ENCODE measurements at places on chromosomes 3 and 15.

DNA sequence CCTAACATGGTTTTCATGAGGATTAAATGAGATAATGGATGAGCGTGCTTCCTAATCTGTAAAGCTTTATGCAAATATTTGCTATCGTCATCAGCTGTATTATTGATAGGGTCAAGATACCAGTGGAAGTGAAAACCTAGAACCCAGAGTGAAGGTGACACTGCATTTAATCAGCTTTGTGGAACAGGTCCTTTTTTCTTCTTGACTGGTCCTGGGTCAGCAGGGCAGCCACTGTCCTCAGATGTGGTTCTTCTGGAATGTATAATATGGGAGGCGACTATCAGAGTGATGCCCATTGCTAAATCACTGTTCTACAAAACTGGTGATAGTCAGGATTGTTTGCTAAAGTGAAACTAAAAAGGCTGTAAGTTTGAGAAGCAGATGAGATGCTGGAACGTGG lies 41.4 kb downstream of the SORD start:
- DNase-seq = no peak

GRCh38 chr3:44954962-44955361 lies 21.0 kb downstream of the ZDHHC3 start:
- DNase-seq = no peak

DNA sequence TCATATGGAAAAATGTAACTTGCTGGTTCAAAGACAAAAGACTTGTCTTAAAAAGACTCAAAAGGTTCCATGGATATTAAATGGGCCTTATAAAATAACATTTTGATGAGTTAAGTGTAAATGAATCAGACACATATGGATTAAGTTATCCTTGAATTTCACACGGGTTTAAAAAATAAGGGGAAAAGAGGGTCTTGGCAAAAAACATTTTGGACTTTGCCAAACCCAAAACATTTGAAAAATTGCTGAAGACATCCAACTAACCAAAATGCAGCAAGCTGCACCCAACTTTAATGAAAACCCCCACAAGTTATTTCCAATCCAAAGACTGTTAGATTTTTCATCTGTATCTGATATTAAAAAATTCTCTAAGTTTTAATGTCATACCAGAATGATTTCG lies 200.7 kb downstream of the MEIS2 start:
- no peak for DNase-seq

DNA sequence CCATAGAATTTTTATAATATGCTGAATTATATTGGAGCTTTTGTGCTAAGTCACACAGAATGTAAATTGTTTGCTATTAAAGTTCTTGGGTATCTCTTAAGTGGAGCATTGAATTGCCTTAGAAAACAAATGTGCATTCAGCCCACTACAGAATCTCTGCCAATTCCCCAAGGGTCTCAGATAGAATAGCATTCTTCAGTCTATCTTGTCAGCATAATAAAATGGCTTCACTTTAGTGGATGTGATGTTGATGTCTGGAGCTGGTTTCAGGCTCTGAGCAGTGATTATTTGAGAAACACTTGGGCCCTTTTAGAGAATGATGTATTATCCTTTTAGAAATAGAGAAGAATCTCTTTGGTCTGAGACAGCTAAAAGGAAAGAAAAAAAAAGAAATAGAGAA lies 45.2 kb downstream of the LRCH3 start:
- DNase-seq = no peak

DNA sequence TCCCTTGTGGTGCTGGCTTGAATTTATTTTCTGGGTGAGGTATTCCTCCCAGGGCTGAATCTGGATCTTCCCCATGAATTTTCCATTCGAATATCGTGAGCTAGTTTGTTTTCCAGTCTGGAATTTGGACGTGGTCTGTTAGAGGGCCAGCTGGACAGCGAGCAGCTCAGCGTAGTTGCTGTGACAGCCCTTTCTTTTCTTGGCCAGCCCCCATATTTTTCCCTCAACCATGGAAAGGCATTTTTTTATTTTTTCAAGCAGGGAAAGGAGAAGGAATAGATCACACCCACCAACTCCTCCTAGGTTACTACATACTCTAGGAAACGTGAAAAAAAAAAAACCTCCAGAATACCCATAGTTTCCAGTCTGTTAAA lies 152.0 kb downstream of the KLHL25 start:
- DNase-seq = peak; percentile 61

GRCh38 chr3:193883551-193883950 lies 252.4 kb upstream of the HES1 start:
- DNase-seq = no peak

GRCh38 chr3:183913580-183913920 lies 28.9 kb upstream of the PARL start:
- no peak for DNase-seq

DNA sequence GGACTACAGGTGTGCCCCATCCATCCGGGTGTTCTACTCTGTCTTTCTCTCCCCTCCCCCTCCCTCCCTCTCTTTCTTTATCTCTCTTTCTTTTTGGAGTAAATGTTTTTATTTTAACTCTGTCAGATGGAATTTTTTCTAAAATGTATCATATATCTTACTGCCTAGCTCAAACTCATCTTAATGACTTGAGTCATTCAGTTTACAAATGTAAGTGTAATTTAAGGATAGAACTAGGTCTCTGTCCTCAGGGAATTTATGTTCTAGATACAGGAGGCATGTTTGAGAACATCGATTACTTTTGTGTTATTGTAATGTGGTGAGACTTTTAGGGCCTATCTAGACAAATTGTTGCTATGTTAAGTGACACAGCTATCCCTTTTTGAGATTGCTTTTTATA lies 3.5 kb downstream of the TBC1D23 start:
- DNase-seq = no peak

DNA sequence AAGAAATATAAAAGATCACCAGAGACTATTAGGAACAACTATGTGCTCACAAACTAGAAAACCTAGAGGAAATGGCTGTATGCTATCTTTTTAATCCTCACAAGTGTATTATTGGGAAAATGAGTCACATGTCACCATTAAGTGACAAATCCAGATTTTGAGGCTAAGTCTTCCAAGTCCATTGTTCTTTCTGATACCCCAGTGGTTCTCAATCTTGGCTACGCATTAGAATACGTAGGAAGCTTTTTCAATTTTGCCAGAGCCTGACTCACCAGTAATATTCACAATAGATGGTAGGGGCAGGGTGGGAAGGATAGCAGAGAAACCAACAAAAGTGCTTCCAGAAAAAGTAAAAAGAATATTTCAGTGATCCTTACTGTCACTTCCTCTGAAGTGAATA lies 117.0 kb downstream of the FILIP1L start:
- DNase-seq = no peak
